ENCODE measurements at places on chromosomes 13 and 19. TPM values are rescaled to one million over a fixed set of nuclear protein-coding genes. Genes with fewer than 3 reads are reported as not detected.

DNA sequence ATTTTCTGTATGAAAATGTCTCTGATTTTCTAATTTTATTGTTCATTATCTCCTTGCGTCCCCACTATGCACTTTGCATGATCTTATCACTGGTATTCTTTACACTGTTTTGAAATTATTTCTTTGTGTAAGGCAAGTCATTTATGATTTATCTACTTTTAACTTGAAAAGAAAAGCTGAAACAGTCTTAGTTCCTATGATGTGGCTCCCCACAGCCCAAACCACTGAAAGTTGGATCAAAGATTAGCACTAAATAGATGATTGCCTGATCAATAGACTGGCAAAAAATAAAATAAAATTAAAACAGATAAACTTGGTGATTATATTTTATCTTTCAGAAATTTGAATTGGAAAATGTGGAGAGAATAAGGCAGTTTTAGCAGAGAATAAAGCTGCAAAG lies 1101.9 kb downstream of the PCDH9 start:
- no peak for DNase-seq

DNA sequence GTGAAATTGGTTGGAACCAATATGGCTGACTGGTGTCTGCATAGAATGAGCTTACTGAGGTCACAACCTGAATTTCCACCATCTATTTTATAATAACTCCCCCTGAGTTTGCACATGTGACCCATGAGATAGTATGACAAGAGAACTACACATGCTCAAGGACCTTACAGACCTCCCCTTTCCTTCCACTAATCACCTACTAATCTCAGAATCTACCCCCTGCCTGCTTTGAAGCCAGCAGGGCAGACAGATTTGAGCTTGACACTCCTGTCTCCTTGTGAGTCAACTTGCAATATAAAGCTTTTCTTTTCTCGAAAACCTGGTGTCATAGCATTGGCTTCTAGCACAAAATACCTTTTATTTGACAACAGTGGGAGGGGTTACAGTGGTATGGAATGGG lies 248.4 kb downstream of the RFC3 start:
- no peak for DNase-seq

- no peak for DNase-seq
These were observed 147.5 kb downstream of the CYSLTR2 start for GRCh38 chr13:48801255-48801654.

Gene SERTM1
- 0.18 TPM for polyA plus RNA-seq

Gene KLK14
- polyA plus RNA-seq, result 0.29 TPM

GRCh38 chr13:25214491-25215252 lies 42.6 kb upstream of the AMER2 start:
- DNase-seq, result peak; percentile 42

DNA sequence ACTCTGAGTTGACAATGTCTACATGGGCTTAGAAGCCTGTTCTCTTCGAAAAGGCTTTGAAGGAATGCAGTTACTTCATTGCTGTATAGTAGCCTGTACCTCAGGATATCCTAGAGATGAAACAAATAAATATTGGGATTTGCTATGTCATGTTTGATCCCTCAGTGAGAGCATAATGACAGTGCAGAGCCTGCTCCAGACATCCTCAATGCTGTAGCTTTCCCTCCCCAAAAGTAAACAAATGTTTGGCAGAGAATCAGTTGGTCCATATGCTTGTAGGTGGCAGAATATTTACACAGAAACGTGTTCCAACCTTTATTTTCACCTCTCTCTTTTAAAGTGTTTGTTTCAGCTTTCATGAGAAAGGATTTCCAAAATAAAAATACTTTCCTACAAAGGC lies 515.3 kb upstream of the SGCG start:
- DNase-seq, result no peak

Gene CLEC17A
- not detected for polyA plus RNA-seq

GRCh38 chr19:50562996-50563395 lies 5.2 kb downstream of the LRRC4B start:
- DNase-seq, result no peak

GRCh38 chr13:47251771-47252170 lies 354.9 kb upstream of the HTR2A start:
- DNase-seq, result no peak

Data from urinary bladder (tissue), 4 donors.